Kidney (tissue), 22 donors: ENCODE measurements at places on chromosomes 2 and 18. TPM values are rescaled to one million over a fixed set of nuclear protein-coding genes. Genes with fewer than 3 reads are reported as not detected.

DNA sequence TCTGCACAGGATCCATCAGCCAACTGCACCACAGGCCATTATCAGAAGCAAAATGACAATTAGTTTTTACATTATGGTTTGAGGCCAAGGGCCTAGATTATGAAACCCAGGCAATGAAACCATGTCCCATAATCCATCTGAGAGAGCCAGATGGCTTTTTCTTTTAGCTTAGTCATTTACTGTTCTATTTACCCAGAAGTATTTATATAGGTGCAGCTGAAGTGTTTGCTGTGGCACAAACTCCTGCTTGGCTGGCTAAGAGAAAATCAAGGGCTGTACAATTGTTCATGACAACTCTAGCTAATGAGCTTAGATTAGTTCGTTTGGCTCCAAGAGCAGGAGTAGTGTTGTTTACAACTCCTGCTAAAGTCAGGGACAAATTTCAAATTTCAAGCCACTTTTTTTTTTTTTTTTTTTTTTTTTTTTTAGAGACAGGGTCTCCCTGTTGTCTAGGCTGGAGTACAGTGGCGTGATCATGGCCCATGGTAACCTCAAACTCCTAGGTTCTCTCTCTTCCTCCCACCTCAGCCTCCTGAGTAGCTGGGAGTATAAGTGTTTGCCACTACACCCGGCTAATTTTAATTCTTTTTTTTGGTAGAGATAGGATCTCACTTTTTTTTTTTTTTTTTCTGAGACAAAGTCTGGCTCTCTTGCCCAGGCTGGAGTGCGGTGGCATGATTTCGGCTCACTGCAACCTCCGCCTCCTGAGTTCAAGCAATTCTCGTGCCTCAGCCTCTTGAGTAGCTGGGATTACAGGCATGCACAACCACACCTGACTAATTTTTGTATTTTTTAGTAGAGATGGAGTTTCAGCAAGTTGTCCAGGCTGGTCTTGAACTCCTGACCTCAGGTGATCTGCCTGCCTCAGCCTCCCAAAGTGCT lies 18.4 kb upstream of the REV1 start:
- no peak for DNase-seq

- DNase-seq = no peak
These were observed 259.2 kb downstream of the IRS1 start for GRCh38 chr2:226540204-226540994.

Gene KCNJ3
- total RNA-seq = 3.6 TPM

- no peak for DNase-seq
These were observed 25.9 kb downstream of the SPP2 start for GRCh38 chr2:234076451-234076850.

DNA sequence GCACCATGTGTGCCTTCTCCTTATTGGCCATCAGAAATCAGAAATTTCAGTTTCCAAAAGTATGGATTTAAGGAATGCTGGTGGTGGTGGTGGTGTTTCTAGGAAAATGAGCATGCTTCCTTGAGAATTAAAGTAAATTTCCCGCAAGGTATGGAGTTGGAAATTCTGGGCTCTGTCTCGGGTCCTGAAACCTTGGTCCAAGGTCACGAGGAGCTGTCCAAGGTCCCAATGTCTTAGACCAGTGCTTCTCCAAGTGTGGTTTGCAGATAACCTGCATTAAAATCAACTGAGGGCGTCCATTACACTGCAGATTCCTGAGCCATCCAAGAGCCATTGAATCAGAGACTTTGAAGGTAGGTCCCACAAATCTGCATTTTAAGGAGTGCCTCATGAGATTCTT lies 210.9 kb upstream of the PKDCC start:
- no peak for DNase-seq

- DNase-seq = no peak
These were observed 72.2 kb downstream of the ADAM23 start for GRCh38 chr2:206515580-206515979.

GRCh38 chr2:190528521-190529001 lies 6.0 kb downstream of the NEMP2 start:
- DNase-seq = no peak

Gene TTN
- 3.6 TPM for total RNA-seq

Gene XPO1
- 117 TPM for total RNA-seq

- no peak for DNase-seq
These were observed 196.6 kb downstream of the CYP26B1 start for GRCh38 chr2:71951083-71951468.
